ENCODE measurements at places on chromosomes 5 and 9. TPM values are rescaled to one million over a fixed set of nuclear protein-coding genes. Genes with fewer than 3 reads are reported as not detected.

DNA sequence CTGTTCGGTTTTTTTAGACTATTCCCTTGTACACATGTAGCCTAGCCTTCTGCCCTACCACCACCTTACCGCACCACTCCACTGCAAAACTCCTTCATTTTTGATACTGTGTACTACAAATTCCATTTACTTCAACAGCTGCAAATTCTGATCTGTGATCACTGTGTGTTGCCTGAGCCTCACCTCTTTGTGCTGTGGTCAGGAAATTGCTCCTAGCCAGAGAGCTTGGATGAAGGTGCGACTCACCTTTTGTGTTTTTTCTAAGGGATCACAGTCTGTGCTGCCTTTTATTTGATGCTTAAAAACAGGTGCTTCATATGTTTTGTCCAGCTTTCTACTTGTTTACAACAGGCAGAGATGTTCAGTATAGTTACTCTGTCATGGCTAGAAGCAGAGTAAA is 31.5 kb downstream of the CSNK1G3 start:
- DNase-seq: no peak

The FOXI1 gene
- total RNA-seq: not detected

DNA sequence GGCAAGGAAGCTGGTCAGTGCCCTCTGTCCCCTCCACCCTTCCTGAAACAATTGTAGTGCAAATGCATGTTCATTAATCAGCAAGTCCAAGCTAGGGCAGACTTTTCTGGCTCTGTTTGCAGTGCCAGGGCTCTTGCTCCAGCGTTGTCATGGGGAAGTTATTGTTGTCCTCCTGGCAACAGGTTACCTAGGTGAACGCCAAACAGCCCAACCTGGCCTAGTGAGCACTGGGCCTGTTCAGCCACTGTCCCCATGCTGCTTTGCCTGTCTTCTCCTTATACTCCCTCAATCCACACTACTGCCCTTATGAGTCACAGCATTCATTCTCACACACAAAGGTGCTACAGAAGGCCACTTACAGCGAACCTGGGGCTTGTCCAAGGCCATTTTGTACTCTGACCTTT is 34.5 kb upstream of the GLIS3 start:
- no peak for DNase-seq

DNA sequence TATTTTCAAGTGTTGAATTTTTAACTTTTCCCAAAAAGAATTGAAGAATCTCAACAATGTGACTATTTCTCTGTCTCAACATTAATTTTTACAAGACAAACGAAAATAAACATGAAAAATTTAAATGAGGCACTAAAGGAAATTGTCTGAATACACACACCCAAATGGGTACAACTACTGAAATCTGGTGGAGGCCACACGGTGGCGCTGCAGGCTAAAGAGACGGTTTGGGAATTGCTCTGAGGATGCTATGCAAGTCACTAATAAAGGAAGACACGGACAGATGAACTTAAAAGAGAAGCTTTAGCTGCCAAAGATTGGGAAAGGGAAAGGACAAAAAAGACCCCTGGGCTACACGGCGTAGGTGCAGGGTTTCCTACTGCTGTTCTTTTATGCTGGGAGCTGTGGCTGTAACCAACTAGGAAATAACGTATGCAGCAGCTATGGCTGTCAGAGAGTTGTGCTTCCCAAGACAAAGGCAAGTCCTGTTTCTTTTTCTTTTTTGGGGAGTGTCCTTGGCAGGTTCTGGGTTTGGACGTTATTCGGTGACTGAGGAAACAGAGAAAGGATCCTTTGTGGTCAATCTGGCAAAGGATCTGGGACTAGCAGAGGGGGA is at the start of gene PCDHB10:
Gene PCDHB10, plus strand, starts transcription at position 244 of the 616 bp plus-strand sequence. Its CDS starts 200 bp downstream, at position 444.
- peak; percentile 55 for DNase-seq

The C9orf152 gene
- total RNA-seq: not detected

The TIGD6 gene
- total RNA-seq: 8.1 TPM

- DNase-seq: no peak
Observed at GRCh38 chr9:93296889-93297480, 113.0 kb downstream of the WNK2 start.

All from A172 (cell line).